KBM-7 (cell line): ENCODE measurements at places on chromosomes 1 and 21.
A peak's percentile ranks its signal among the peaks of the same experiment; 100 is the strongest.

GRCh38 chr1:53111073-53111556 is 31.3 kb downstream of the SLC1A7 start:
- DNase-seq = no peak

DNA sequence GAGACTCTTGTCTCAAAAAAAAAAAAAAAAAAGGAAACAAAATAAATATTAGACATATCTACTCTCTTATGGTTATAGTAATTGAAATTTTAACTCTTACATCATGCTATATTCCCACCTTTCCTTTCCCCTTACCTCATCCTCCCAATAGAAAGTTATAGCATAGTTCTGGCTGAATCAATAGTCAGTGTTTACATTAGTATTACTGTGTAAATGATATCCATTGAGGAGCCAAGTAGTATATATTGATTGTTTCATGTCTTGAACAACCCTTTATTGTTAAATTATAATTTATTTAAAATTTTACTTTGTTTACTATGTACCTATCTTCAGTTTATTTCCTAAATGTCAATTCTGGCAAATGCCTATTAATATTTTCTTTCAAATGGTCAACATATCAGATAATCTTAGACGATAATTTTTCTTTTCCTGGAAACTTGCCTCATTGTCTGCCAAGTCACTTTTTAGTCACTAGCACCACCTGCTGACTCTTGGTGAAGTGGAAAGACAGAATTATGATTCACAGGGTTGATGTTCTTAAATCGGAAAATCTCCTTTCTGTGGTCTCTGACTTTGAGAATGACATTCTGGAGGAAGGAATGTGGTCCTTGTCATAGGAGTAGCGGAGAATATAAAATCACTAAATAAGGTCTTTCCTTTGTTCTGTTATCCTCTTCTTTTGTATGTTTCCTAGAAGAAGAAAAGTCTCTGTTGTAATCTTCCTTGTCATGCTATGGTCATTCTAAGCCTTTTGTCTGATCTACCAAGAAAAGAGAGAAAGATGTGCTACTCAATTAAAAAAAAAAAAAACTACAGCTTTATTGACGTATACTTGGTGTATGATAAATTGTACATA is 8.6 kb downstream of the HJV start:
- DNase-seq = peak; percentile 77

DNA sequence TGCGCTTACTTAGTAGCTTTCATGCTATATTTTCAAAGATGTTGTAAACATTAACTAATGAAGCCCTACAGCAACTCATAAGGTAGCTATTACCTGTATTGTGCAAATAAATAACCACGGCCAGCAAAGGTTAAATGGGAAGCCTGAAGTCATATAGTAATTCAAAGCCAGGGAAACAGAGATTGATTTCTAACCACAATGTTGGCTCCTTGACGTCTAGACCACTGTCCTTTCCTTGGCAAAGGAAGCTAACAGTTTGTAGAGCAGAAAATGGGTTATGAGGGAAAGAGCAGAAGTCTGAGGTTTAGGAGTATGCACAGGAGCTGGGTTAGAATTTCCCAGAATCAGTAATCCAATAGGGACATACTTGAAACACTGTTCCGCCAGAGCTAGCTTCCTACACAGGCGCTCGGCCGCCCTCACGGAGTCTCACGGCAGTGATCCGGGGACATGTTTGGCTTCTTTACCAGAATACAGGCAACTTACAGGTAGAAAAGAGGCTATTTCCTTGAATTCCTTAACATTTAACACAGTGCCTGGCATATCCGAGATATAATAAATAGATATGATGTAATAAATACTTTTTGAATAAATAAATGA is 298.8 kb upstream of the LYPLAL1 start:
- no peak for DNase-seq

DNA sequence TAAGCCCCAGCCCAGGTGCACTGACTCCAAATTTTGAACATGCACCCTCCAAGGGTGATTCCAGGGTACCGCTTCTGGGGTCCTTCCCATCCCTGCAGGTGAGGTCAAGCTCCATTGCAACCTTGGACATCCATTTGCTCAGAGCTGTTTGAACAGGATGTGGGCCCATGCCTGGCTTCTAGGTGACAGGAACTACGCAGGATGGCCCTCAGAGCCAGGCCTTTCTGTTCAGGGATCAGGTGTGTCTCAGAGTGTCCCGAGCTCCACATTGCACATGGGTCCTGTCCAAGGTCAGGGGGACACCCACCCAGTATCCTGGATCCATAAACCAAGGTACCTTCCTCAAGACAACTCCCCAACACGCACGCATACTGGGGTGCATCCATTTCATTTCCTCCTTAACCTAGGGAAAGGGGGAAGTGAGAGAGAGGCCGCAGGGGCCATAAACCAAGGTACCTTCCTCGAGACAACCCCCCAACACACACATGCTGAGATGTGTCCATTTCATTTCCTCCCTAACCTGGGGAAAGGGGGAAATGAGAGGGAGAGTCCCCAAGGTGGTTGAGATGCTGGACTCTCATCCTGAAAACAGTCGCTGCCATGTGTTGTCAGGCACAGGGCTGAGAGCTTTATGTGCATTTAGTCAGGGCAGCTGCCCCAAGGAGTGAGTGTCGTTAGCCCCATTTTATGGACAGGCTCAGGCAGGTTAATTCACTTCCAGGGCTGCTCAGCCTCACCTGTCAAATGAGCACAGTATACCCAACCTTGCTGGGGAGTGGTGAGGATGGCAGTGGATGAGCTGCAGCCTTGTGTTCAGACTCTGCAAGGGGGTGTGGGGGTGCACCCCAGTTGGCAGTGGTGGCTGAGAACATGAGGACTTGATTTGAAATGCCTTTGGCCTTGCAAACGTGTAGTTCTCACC is 2.1 kb downstream of the SLC66A1 start:
- DNase-seq = no peak

- DNase-seq = no peak
Observed at GRCh38 chr21:45817345-45817744, 164.2 kb upstream of the COL6A1 start.

- peak; percentile 50 for DNase-seq
Observed at GRCh38 chr1:107877745-107878144, 87.2 kb downstream of the VAV3 start.

GRCh38 chr1:84255582-84255981 is 45.9 kb upstream of the SAMD13 start:
- DNase-seq = no peak

- no peak for DNase-seq
Observed at GRCh38 chr1:22388671-22389450, 62.8 kb upstream of the ZBTB40 start.

DNA sequence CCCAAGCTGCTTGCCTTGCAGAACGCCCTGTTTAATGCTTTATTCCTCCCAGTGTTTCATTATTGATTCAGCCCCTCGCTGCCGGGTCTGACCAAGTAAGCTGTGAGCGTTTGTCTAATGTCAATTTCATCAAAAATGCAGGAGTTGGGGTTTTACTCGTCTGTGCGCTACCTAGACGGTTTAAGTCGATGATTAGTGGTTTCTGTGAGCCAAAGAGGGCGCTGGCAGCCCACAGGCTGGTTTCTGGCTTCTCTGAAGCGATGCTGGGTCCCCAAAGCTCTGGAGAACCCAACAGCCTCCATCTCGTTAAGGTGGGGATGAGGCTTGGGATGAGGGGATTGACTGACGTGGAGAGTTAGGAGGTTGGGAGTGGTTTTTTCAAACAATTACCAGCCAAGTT is 102.9 kb downstream of the SYF2 start:
- no peak for DNase-seq

GRCh38 chr1:44220001-44220751 is 6.9 kb downstream of the DMAP1 start:
- no peak for DNase-seq

- DNase-seq = peak; percentile 64
Observed at GRCh38 chr1:6783936-6784559, 1.2 kb upstream of the CAMTA1 start.

GRCh38 chr1:240618946-240619345 is 7.0 kb upstream of the GREM2 start:
- peak; percentile 76 for DNase-seq

GRCh38 chr1:239164451-239165180 is 221.8 kb upstream of the CHRM3 start:
- no peak for DNase-seq

DNA sequence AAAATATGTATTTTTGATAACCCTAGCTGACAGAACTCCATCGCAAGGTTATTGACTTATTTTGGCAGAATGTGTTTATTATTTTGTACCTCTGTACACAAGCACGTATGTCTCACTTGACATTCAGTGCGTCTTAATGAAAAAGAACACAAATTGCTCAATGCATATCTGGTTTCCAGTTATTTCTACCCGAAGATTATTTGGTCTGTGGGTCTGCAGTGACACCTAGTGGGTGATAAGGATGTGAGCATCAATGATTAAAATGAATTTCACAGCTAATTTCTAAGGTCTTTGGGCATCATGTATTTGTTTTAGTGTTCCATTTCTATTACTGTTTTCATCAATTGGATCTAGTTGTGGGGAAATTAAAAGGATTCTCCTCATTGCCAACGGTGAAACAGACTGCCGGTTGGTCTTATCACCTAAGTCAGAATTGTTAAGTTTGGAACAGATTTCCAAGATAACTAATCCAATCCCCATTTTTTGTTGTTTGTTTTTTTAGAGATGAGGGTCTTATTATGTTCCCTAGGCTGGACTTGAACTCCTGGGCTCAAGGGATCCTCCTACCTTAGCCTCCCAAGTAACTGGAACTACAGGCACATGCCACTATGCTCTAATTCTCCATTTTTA is 13.9 kb downstream of the DDX20 start:
- DNase-seq = peak; percentile 50

DNA sequence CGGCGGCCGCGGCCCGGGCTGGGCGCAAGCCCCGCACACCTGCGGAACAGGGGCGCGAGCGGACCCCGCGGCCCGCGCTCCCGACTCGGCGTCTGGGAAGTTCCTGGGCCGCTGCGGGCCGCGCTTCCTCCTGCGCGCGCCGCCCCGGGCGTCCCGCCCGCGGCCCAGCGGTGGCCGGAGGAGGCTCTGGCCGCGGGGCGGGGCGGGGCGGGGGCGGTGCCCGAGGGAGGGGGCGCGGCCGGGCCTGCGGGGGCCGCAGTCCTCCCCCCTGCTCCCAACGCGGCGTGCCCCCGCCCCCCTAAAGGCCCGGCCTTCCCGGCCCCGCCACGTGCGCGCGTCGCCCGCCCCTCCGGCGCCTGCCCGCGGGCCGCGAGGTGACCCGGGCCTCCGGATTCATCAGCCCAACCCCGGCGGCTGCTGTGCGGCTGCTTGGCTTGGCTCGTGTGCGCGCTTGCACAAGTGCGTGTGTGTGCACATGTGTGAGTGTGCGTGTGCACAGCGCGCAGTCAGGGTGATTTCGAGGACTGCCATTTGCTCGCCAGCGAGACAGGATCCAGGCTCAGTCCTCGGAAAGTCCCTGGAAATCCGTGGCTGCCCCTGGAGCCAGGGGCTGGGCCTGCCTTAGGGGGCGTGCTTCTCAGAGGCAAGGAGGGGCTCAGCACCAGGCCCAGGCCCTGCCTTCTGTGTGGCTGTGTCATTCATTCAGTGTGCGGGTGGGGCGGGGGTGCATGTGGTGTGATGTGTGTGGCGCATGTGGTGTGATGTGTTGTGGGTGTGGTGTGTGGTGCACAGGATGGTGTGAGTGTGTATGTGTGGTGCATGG is at the start of gene C2CD2:
C2CD2 (minus strand) TSS at position 188 of the 823 bp plus-strand sequence. CDS start 370 bp downstream, outside the sequence.
- DNase-seq = peak; percentile 51

- no peak for DNase-seq
Observed at GRCh38 chr1:29835874-29836273, 599.6 kb downstream of the PTPRU start.

DNA sequence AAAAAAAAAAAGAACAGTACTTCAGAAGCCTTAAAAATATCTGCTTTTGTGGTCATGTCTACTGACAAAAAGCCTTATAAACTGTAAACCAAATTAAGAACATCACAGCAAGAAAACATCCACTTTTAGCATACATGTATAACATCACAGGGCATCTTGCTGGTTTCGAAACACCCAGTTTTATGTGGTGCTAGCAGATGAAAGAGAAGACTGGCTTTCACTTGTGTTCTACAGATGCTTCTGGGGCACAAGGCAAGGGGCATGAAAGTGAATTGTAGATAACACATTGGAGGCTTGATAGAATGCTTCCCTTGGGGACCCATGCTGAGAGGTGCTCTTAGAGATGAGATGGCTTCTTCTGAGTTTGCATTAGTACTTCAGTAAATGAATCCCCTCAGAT is 543.7 kb upstream of the PKN2 start:
- no peak for DNase-seq

GRCh38 chr21:23694390-23694789 is 1912.9 kb downstream of the MRPL39 start:
- DNase-seq = peak; percentile 3

GRCh38 chr1:173400387-173400995 is 76.6 kb upstream of the PRDX6 start:
- no peak for DNase-seq

GRCh38 chr1:202663131-202663530 is 47.1 kb downstream of the SYT2 start:
- DNase-seq = no peak

- no peak for DNase-seq
Observed at GRCh38 chr1:88658419-88658818, 25.7 kb upstream of the PKN2 start.

DNA sequence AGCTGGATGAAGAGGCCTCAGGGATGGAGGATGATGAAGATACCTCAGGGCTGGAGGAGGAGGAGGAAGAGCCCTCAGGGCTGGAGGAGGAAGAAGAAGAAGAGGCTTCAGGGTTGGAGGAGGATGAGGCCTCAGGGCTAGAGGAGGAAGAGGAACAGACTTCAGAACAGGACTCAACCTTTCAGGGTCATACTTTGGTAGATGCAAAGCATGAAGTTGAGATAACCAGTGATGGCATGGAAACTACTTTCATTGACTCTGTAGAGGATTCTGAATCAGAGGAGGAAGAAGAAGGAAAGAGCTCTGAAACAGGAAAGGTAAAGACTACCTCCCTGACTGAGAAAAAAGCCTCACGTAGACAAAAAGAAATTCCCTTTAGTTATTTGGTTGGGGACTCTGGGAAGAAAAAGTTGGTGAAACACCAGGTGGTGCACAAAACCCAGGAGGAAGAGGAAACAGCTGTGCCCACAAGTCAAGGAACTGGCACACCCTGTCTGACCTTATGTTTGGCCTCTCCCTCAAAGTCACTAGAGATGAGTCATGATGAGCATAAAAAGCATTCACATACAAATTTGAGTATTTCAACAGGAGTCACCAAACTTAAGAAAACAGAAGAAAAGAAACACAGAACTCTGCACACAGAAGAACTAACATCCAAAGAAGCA is 15.4 kb downstream of the L1TD1 start:
- no peak for DNase-seq

- peak; percentile 28 for DNase-seq
Observed at GRCh38 chr1:212614453-212615200, 6.1 kb downstream of the ATF3 start.

- no peak for DNase-seq
Observed at GRCh38 chr1:234707641-234708040, 97.7 kb upstream of the IRF2BP2 start.
